Activated CD4-positive, alpha-beta T cell treated with anti-CD3 and anti-CD28 coated beads for 24 hours (primary cell): ENCODE measurements at places on chromosomes 3 and 15.
A peak's percentile ranks its signal among the peaks of the same experiment; 100 is the strongest.

- DNase-seq = no peak
Measured at GRCh38 chr3:174869448-174869847, 10.3 kb downstream of the NAALADL2 start.

DNA sequence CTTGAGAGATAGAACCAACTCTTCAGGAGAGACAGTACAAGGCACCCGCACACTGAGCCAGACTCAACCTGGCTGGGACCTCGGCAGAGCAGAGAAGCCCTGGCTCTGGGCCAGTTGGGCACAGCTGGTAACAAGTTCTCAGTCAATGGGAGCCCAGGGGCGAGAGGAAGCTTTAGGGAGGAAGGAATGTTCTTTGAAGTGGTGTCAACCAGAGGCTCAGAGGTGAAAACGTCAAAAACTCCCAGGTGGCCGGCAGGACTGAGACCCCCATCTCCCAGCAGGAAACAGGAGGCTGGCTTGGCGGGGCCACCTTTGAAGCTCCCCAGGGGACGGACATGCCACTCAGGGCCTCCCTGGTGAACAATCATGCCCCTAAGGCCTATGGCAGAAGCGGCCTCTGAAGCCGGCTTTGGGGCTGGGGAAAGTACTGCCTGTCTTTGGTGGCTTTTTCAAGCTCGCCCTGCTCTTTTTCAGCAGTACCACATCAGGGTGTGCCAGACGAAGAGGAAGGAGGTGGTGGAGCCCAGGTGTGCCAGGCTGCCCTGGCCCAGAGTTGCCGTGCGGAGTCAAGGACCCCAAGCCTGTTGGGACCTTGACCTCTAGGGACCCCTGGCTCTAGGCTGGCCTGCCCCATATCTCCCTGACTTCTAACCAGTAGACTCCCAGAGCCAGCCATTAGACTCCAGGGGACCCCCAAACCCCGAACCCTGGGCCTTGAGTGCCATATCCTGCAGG is 16.7 kb upstream of the TBC1D21 start:
- DNase-seq = no peak

- no peak for DNase-seq
Measured at GRCh38 chr3:184611607-184612281, 50.2 kb downstream of the EPHB3 start.

DNA sequence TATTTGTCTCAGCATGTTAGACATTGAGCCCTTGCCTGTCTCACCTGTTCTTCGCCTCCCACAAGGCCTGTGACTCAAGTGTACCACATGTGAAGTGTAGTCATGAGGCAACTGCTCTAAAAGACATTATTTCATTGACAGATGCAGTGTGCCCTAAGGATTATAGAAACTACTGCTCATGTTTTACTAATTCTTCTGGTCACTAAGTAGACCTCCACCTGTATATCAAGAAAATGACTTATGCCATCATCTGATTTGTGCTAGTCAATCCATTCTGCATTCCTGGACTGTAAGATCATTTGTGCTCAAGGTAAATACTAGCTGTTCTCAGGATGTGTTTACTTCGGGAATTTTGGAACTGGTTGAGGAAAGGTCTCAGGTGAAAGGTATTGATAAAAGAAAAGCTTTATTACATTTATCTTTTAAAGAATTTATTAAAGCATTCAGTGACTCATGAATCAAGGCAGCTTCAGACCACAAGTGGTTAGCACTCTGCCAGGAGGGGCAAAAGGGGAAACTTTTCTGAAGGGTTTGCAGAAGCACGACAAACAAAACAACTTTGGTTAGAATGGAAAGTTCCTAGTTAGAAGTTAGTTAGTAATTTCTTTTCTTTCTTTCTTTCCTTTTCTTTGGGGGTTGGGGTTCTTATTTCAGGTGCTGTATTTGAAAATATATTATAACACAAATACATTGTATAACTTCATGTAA is 465.3 kb upstream of the CBLB start:
- DNase-seq = peak; percentile 46

- no peak for DNase-seq
Measured at GRCh38 chr15:32982001-32982400, 212.5 kb downstream of the FMN1 start.

GRCh38 chr3:178804606-178805005 is 267.0 kb downstream of the ZMAT3 start:
- DNase-seq = no peak

- no peak for DNase-seq
Measured at GRCh38 chr3:72533591-72534473, 314.4 kb downstream of the SHQ1 start.

- DNase-seq = no peak
Measured at GRCh38 chr15:72934921-72935320, 117.3 kb upstream of the NEO1 start.

DNA sequence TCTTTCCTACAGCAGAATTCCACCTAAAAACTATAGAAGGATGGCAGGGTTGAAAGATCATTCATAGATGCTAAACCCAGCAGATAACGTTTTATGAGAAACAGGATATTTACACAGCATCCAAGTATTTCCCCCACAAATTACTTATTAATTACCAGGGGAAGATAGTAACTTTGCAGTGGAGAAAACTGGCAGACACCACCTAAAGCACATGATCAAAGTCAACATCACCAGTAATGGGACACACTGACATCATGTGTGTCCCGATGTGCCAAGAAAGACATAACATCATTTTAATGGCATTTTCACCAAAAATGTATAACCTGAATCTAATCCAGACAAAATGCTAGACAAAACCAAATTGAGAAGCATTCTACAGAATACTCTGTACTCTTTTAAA is 220.4 kb upstream of the THBS1 start:
- DNase-seq = no peak

DNA sequence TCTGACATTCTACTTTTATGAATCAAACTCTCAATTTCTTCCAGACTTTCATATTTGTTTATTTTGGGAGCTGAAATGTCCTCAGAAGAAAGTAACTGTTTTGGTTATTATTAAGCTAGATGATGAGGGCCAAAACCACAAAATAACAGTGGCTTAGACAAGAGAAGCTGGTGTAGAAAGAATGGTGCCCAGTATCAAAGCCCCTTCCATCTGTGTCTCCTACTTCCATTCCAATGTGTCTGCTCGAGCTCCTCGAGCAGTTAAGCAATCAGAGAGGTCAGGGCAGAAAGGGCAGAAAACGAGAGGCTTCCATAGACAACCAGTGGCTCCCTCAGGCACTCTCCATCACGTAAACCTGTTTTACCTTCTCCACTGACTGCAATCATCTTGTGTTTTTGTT is 59.7 kb upstream of the MAGI1 start:
- no peak for DNase-seq

- DNase-seq = no peak
Measured at GRCh38 chr3:160379628-160380214, 19.3 kb downstream of the IFT80 start.

GRCh38 chr15:99121691-99122410 is 17.0 kb downstream of the SYNM start:
- DNase-seq = no peak

DNA sequence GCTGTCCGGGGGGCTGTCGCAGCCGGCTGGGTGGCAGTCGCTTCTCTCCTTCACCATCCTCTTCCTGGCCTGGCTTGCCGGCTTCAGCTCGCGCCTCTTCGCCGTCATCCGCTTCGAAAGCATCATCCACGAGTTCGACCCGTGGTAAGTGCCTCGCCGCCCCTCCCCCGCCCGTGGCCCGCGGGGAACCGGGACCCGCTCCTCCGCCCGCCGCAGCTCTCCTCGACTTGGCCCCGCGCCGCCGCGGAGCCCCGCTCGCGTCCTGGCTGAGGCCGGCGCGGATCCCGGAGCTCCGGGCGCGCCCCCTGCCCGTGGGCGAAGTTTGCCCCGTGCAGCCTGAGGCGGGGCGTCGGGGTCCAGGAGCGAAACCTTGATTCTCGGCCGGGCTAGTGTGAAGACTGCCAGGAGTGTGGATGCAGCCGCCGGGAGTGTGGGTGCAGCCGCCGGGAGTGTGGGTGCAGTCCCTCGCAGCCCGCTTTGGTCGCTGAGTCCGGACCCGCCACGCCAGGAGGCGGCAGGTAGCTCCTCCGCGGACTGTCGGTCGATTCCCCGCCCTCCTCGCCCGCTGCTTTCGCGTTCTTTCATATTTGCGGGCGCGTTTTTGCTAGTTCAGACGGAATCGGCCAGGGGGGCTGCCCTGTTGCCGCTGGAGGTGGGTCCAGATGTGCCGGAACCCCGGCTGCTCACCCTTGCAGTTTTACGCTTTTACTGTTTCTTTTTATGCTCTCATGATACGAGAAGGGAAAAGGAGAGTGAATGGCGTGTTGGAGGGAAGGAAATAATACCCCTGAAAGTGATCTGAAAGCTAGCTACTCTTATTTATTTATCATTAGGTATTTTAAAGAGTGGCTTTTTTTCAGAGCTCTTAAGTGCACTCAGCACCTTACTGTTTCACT is 692 bp downstream of the STT3B start:
- DNase-seq = peak; percentile 33

DNA sequence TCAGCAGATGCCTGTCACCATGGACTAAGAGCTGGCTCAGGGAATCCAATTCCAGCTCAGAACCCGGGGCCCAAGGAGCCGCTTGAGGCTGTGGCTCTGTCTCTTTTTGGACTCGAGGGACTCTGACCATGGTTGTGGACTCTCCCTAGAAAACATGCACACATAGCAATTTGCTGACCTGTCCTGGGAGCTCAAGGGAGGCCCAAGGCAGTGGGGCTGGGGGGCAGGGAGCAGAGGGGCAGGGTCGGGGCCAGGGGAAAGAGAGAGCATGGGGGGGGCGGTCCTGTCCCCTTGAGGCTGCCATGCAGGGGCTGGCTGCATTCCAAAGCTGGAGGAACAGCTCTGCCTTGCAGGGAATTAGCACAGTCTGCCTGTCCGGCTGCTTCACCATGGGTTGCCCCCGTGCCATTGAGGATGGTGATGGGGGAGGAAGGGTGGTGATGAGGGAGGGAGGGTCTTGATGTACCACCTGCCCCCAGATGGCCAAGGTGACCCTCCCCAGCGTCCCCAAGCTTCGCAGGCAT is 190.1 kb downstream of the GOLGA6L6 start:
- no peak for DNase-seq

DNA sequence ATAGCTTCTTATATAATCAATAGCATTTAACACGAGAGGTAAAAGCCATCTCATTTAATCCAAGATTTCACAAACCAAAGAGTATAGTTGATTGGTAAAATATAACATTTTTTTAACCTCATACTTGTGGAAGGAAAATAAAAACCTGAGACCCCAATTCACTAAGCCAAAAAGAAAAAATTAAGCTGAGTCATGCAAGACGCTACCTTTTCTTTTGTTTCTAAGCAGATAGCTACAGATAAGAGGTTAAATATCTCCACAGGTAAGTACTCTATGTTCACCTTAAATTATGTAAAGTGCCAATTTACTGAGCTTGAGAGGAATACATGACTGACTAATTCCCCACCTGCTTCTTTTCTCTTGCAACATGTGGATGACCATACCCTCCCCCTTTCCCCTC is 656.4 kb downstream of the MECOM start:
- DNase-seq = no peak

DNA sequence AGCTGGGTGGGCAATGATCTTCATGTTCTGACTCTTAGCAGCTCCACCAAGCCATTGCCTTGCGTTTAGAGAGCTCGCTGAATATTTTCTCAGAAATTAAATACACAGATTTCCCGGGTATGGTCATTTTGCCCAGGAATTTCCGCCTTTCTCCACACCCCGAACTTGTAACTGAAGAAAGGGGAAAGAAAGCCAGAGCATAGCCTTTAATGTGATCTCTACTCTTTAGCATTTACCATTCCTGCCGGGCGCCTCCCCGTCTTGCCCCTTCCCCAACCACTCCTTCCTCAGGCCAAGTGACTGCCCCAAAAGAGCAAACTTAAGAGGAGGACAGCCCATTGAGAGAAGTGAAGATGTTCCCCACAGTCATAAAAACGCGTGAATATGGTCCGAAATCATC is 53.1 kb downstream of the LMCD1 start:
- DNase-seq = no peak

DNA sequence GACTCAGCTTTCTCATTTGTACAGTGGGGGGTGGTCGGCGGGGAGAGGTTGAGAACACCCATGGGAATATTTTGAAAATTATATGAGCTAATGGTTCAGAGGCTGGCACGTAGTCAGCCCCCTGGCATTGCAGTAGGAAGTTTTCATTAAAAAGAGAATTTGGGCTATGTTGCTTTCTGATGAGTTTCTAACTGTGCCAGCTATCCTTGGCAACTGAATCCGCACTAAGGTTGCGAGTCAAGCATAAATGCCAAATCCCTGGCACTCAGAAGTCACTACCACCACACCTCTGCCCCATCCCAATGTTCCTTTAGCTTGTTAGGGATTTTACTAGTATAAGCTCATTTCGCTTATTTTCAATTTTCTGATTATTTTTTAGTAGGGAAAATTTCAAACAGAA is 91.6 kb downstream of the DNASE1L3 start:
- no peak for DNase-seq

- DNase-seq = no peak
Measured at GRCh38 chr15:74283368-74283767, 47.2 kb downstream of the CCDC33 start.

- DNase-seq = peak; percentile 27
Measured at GRCh38 chr3:113441051-113441770, at the start of gene CFAP44. CFAP44 (minus strand) TSS chr3:113441493; CDS start chr3:113433664, 7,829 bp downstream.

GRCh38 chr15:83200162-83200561 is 7.5 kb downstream of the HDGFL3 start:
- DNase-seq = no peak

GRCh38 chr15:51600114-51600513 is 22.5 kb downstream of the DMXL2 start:
- DNase-seq = no peak

DNA sequence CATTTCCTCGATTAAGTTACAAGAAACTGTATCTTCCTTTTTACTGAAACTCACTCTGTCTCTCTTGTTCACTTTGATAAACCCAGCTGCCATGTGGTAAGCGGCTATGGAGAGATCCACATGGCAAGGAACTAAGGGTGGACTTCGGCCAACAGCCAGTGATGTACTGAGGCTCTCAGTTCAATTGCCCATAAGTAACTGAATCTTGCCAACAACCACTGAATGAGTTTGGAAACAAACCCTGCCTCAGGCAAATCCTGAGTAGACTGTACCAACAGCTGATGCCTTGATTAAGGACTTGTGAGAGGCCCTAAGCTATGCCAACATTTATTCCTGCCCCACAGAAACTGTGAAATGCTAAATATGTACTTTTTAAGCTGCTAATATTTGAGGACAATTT is 433.5 kb downstream of the PLOD2 start:
- DNase-seq = no peak

GRCh38 chr3:182384221-182384620 is 409.1 kb upstream of the ATP11B start:
- DNase-seq = no peak

GRCh38 chr3:197516517-197516889 is 39.3 kb downstream of the BDH1 start:
- peak; percentile 30 for DNase-seq
